ENCODE measurements at places on chromosomes 3 and 15.
A peak's percentile ranks its signal among the peaks of the same experiment; 100 is the strongest.

GRCh38 chr3:191343115-191343514 lies 12.8 kb upstream of the UTS2B start:
- DNase-seq, result no peak

DNA sequence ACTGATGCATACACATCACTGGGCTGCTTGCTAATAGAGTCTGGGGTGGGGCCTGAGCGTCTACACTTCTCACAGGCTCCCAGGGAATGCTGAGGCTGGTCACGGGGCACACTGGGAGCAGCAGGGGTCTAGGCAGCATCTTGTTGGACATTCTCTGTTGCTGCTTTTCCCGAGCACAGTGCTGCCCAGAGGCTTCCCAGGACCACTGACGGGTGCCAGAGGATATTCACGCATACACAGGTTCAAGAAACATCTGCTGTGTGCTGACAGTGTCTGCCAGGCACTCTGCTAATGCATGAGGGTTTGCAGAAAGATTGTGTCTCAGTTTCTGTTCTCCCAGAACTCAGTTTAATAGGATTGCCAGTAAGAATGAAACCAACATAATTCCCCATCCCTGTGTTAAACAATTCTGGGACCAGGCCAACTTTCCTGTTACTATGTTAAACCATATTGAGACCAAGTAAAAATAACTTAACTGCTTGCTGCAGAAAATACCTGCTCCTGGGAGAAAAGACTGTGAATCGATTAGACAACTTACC lies 23.9 kb upstream of the BCL2L10 start:
- no peak for DNase-seq

DNA sequence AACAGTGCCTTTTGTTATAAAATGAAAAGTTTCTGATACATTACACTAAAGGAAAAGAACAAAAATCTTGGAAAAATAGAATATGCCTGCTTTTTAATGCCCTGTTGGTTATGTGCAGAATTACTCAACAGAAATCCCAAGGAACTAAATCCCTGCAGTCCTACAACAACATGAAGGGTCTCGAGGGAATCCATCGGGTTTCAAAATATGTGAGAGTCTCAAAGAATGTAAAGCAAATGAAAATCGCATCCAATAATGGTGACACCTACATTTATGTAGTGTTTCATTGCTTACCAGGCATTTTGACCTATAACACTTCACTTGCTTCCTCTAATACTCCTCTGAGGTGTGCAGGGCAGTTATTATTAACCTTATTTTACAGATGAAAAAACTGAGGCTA lies 411.3 kb downstream of the FOXP1 start:
- DNase-seq, result no peak

DNA sequence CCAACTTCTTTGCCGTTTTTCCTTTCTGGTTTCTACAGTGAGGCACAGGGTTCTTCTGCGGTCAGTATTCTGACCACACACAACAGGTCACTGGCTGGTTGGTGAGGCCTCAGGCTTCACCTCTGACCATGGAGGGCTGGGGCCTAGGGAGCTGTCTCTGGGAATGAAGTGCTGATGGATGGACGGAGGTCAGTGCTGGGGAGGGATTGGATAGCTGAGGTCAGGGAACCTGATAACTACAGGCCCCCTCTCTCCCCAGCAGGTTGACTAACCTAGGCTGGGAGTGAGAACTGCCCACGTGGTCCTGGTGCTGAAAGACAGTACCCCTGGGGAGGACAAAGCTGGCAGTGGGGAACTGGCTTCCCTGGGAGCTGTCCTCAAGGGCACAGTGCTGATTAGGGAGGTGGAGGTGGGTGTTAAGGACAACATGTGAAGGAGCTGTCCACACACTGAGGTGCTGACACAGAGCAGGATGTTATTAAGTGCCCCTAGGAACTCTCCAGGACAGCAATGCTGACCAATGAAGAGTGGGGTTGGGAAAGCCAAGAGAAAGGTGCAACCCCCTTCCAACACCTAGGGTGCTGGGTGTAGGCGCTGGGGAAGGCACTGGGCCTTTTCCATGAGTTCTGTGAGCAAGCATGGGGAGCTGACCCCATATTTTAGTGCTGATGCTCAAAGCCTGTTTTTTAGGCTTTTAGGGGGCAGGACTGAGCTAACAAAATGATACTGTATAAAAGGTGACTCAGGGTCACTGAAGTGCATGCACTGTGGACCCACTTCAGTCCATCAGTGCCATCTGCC lies 45.2 kb downstream of the ATP2B2 start:
- DNase-seq, result no peak

- peak; percentile 7 for DNase-seq
Observed at GRCh38 chr3:57952208-57952631, 56.0 kb upstream of the FLNB start.

GRCh38 chr3:134836921-134837320 lies 41.9 kb downstream of the EPHB1 start:
- no peak for DNase-seq

DNA sequence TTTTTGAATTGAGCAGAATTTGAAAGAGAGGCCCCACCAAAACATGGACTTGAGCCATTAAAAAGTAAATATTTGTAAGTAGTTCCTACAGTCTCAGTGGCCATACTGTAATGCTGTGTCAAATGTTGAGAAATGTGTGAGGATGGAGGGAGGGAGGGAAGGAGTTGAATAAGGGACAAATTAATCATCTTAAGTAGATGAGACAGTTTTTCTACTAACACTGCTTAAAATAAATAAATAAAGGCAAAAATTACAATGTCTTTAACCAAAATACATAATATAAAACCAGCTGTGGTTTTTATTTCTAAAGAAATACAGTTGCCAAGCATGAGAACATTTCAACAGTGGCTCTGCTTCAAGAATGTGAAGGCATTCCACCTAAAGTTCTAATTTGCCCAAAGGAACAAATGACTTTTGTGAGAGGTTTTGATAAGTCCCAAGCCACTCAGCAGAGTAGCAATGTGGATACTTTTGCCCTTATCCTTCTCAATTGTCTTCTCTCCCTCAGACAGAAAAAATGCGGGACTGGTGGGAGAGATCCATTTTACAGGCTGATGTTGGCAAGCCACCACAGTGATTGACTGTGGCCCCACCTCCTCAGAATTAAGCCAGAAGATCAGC lies 427.0 kb upstream of the RARB start:
- DNase-seq, result no peak

- no peak for DNase-seq
Observed at GRCh38 chr15:27082526-27082925, 111.5 kb downstream of the GABRG3 start.

GRCh38 chr3:142226474-142226873 lies 1.1 kb upstream of the GK5 start:
- DNase-seq, result no peak

GRCh38 chr15:78850941-78851755 lies 21.5 kb upstream of the MORF4L1 start:
- peak; percentile 13 for DNase-seq

- no peak for DNase-seq
Observed at GRCh38 chr3:79006077-79006476, 761.7 kb downstream of the ROBO1 start.

- no peak for DNase-seq
Observed at GRCh38 chr15:43859546-43859945, 32.7 kb downstream of the WDR76 start.

DNA sequence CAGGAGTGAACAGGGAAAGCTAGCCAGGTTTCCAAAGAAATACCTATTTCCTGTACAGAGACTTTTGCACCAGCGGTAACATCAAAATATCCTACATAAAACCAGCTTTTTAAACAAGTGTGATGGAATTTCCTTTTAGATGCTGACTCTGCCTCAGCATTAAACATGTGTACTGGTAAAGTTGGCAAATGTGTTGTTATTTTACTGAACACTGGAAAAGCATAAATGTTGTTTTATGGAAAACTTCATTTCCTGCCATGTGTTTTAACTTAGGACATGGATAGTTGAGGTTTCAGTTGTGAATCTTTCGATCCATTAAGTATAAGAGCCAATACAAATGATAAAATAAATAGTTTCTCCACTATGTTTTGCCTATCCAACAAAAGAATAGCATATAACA lies 15.7 kb downstream of the OXNAD1 start:
- DNase-seq, result no peak

- DNase-seq, result no peak
Observed at GRCh38 chr3:196207833-196208607, 3.2 kb downstream of the ZDHHC19 start.

Measured in anterior cingulate cortex (tissue), 58 donors.